NCI-H774 (cell line): ENCODE measurements at places on chromosomes 13 and 19.

GRCh38 chr13:97179501-97179900, 42.6 kb upstream of the MBNL2 start:
- DNase-seq, result no peak

- no peak for DNase-seq
Observed at GRCh38 chr19:9058905-9059667, 27.8 kb upstream of the OR1M1 start.

GRCh38 chr19:41795031-41795461, 1.3 kb upstream of the CEACAM3 start:
- DNase-seq, result peak; percentile 56

GRCh38 chr13:27442071-27442647, 8.2 kb downstream of the MTIF3 start:
- DNase-seq, result no peak
